ENCODE measurements at places on chromosomes 3 and 15.

DNA sequence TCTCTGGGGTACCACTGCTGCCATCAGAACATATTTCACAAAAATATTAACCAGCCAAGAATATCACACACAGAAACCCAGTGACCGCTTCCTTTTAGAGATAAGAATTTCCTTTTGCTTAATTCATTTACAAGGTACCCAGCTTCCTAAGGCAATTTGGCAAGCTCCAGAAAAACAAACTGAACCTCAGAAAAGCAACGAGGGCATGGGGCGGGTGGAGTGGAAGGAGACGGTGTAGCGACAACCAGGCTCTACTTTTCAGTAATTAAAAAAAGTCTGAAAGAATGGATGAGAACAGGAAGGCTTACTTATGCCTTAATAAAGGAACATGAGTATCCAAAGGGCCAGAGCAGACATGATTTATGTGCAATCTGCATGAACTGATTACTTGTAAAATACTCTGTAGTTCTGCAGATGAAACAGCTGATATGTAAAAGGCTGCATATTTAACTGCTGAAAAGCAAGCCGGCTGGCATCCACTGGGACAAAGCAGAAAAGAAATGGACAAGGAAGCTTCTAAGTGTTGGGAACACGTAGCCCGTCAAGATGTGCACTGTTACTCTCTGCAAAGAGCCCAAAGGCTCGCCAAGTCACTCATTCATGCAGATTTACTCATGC, 18.6 kb downstream of the RFTN1 start:
- DNase-seq = no peak

GRCh38 chr3:82496890-82497560, 735.6 kb upstream of the GBE1 start:
- DNase-seq = no peak

DNA sequence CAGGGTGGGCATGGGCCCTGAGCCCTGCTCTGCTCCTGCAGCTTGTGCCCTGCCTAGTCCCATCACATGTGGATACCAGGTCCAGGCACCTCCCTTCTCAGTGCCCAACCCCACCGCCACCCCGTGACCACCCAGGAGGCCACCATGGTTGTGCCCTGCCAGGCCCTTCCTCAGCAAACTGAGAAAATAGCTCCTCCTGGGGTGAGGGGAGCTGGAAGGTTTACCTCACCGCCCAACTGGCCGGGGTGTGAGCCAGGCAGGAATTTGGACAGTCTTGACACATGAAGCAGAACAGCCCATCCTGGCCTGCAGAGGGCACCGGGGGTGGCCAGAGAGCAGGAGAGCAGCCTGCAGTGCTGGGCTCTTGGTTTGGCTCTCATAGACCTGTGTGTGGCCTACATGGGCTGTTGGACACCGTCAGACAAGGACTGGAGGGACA, 11.4 kb upstream of the C3orf22 start:
- no peak for DNase-seq

DNA sequence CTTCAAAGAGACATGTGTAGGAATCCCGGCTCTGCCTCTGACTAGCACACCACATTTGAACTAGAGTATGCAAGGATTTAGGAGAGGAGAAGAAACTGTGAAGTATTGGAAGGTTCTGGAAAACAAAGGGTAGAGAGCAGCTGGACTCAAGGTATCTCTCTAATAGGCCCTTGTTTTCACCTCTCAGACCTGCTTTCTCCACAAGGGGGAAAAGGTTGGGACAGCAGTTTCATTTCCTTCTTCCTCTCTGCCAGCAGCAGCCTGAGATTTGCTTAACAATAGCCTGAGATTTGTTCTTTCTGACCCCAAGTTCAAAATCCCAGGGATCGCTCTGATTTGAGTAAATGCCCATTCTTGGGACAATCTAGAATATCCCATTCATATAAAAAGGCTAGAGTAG, 430.6 kb upstream of the MCTP2 start:
- DNase-seq = no peak

- no peak for DNase-seq
Observed at GRCh38 chr3:73950865-73951558, 326.3 kb upstream of the PDZRN3 start.

- DNase-seq = no peak
Observed at GRCh38 chr3:49831341-49831740, 17.6 kb upstream of the UBA7 start.

DNA sequence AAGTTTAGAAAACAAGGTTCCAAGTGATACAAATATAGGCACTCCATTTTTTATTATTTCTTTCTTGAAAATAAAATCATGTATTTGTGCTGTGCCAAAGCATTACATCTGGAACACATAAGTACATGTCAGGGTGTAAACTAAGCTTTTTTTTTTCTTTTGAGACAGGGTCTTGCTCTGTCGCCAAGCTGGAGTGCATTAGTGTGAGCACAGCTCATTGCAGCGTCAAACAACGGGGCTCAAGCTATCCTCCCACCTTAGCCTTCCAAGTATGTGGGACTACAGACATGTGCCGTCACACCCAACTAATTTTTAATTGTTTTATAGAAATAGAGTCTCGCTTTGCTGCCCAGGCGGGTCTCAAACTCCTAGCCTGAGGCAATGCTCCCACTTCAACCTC, 9.0 kb downstream of the SPATA12 start:
- DNase-seq = no peak

DNA sequence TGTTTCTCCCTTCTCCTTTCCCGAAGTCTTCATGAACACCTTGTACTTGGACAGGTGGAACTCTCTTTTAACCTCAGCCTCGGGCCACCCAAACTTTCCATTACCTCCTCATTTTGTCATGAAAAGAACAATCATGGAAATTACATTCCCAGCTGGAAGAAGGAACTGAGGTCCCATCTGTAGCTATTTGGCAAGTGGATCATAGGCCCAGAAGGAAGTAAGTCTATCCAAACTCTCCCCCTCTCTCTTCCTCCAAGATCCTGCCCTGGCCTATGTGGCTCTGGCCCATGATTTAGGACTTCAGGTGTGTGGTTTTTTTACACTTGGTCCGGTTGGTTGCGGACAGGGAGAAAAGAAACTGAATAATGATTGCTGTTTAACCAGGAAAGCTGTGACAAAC, 44.1 kb downstream of the ITGB5 start:
- no peak for DNase-seq

GRCh38 chr3:69368129-69368741, 17.7 kb downstream of the FRMD4B start:
- DNase-seq = no peak

DNA sequence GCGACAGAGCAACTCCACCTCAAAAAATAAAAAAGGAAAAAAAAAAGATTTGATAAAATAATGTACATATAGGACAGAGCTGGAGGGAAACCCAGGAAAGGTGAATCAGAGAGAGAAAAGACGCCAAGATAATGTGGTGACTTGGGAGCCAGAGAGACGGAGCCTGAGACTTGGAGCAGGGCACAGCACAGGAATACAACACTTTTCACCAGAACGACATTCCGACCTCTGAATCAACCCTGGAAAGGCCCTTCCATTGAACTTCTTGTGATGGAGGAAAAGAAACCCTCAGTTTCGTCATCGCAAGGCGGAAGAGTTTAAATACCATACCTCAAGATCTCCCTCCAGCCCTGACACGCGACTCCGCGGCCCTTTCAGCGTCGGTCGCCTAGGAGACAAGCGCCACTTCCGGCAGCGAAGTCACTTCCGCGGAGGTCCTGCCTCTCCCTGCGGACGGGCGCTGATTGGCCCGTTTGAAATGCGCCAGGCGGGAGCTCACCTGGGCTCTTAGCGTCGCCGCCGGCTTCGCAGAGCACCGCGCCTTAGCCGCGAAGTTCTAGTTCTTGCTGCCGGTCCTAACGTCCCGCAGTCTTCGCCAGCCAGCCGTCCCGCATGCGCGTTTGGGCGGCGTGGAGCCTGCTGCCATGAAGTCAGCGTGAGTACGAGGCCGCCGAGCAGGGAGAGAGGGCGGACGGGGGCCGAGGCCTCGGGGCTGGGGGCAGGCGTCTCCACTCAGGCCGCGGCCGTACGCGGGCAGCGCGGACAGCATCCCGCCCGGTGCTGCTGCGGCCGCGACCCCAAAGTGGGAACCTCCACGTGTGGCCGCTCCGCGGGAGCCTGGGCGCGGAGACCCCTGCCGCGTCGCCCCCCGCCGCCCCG, at the start of gene KIF23:
TSS of gene KIF23 (plus strand) at position 528 of the 879 bp plus-strand sequence. CDS start at position 645, 117 bp downstream.
- DNase-seq = peak; percentile 90

DNA sequence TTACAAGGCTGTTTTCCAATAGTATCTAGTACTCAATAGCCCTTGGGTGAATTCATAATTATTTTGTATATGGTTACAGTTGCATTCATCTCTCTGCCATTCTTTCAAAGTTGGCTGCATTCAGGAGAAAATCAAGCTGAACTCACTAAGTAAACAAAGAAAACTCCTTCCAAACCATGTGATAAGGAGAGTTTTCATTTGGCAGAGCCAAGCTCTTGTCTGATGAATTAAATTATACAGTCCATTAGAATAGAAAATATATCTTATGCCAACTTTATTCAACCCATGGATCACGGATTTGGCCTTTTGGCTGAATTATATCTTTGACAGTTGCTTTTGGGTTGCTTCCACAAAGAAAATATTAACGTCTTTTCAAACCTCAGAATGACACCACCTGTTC, 272.3 kb upstream of the ROBO1 start:
- no peak for DNase-seq

- no peak for DNase-seq
Observed at GRCh38 chr3:2599471-2599870, 500.8 kb downstream of the CNTN4 start.

DNA sequence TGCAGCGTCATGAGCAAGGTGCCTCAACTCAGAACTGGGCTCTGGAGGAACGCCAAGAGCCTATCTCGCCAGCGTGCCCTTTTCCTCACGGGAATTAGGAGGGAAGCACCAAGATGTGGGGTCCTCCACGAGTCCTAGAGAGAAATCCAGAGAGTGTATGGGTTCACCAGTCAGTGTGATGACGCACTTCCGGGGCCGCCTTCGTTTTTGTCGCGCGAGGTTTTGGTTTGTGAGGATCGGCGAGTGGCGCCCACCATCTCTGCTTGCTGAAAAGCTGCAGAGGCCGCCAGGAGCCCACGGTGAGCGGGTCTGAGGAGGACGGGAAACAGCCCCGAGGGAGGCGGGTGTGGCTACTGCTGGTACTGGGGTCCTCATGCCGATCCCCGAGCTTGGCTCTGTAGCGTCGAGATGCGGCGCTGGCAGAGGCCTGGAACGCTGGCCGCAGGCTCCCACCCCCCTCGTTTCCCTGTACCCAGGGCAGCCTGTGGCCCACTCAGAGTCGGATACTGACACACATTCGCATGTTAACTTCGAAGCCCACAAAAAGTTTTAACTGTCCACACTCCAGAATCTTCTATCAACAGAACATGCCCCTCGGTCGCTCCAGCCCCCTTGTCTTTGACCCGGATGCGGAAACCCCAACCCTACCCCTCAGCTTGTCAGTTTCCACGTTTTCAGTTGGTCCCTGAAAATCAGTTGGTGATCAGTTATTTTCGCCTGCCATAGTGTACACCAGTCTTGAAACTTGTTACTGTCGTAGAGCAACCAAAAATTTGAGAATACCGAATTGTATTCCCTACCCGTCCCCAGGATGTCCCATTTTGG, 30.4 kb downstream of the ZNF662 start:
- DNase-seq = no peak

- no peak for DNase-seq
Observed at GRCh38 chr15:63474810-63475316, 29.5 kb upstream of the USP3 start.

- DNase-seq = no peak
Observed at GRCh38 chr3:160403796-160404470, 4.5 kb downstream of the SMC4 start.

DNA sequence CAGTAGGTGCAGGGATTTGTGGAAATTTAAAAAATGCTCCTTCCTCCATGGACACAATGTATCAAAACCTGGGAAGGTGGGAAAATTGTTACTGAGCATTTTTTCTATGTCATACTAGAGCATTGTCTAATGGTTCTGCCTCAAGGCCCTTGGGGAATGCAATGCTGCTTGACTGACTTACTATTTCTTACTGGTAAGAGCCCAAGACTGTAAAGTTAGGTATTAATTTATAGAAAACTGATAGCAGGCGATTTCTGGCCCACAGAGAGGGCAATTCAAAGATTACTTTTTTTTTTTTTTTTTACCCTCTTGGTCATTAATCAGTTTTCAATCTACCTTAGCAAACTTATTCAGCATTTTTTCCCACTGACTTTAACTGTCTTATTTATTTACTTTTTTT, 38.5 kb upstream of the MRPL3 start:
- no peak for DNase-seq

- no peak for DNase-seq
Observed at GRCh38 chr3:120894316-120895057, 13.5 kb upstream of the STXBP5L start.

GRCh38 chr3:134002306-134002705, 27.4 kb downstream of the SLCO2A1 start:
- no peak for DNase-seq

- DNase-seq = no peak
Observed at GRCh38 chr3:95097493-95097892, 1034.6 kb downstream of the NSUN3 start.

GRCh38 chr15:83992324-83993031, 243.1 kb upstream of the GOLGA6L4 start:
- DNase-seq = no peak
